Activated CD4-positive, alpha-beta T cell treated with anti-CD3 and anti-CD28 coated beads, Interleukin-2, amount 50 U/mL, for 1 hour (primary cell): ENCODE measurements at places on chromosomes 11 and 22.

DNA sequence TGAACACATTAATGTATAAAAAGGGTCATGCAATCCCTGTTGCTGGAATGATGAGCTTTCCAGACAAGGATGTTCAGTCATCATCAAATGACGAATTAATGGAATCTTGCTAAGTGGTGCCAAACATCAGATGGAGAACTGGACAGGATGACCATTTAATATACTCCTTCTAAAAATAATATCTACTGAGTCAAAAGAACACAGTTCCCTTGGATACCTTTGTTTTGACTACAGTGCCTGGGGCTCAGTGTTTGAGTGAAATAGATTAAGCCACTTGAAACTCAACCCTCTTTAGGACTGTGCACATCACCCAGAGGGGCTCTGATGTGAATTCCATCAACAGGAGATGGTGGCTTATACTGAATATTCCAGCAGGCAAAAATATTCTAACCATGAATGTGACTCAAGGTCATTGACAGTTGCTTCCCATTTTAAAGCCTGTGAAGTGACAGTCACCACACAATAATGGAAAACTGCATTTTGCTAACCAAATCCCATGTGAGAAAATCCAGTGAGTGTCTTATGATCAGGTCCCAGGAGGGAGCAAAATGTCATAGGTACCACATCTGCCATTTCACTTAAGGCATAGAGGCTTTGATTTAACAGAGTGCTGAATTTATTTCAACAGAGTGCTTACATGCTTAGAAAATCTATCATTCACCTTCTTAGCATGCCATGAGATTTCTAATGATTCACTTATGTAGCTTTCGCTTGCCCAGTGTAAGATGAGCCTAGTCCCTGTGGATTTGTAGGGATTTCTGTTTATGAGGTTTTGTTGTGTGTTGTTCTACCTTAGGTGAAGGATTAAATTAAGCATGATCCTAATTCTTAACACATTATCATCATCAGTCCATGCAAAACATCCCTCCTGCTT lies 41.3 kb upstream of the SLN start:
- no peak for DNase-seq

- no peak for DNase-seq
Observed at GRCh38 chr11:20875889-20876288, 206.5 kb downstream of the NELL1 start.

GRCh38 chr11:4063348-4063747 lies 31.3 kb upstream of the RRM1 start:
- DNase-seq: no peak

GRCh38 chr11:64081745-64082442 lies 46.2 kb downstream of the FLRT1 start:
- DNase-seq: no peak

DNA sequence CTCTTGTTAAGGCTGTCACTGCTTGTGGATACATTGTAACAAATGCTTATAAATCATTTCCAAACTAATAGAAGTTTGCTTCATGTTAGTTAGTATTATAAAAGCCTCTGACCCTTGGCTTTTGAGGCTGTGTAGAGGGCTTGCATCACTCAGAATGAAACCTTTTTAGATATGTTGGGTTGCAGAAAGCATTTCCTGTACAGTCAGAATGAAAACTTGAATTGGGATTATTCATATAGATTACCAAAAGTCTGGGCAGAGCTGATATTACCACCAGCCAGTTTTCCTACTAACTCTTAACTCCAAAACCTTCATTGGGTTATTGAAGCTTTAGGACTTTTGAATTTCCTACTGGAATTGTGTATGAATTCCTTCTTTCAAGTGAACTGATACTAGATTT lies 12.0 kb downstream of the KMT2A start:
- DNase-seq: no peak

DNA sequence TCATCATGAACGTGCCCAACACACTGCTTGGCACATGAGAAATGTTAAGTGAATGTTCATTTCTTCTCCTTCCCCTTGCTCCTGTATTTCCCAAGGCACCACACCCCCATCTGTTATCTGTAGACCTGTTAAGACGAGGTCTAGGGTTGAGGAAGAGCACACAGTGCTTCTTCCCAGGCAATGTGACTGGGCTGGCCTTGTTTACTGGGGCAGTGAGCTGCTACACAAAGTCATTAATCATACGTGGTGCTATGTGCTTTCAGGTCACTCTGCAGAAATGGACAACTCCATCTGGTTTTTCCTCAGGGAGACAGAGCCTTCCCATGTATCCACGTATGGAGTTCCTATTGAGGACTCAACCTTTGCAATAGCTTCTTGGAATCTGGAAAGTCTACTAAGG lies 118.7 kb downstream of the KCNC1 start:
- DNase-seq: no peak
